ENCODE measurements at places on chromosomes 7 and 10.

DNA sequence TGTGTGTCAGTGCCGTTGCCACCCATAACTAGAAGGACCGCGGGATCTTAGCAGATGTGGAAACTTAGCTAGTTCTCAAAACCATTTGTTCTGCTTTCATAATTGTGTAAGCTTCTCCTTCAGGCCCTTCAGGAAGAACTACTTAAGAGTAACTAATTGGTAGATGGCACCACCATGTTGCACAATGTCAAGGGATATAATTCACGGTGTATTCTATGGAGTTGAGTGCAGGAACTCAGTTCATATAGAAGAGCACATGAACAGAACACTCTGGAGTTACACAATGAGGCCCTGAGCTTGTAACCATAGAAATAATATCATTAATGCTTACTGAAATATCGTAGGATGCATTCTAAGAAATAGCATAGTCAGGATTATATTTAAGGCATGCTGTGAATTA, 126.5 kb upstream of the GAD2 start:
- DNase-seq: no peak
- no peaks in the 10 kb centered on the region for H3K36me3 ChIP-seq
- H3K27ac ChIP-seq: no peak overlapping the region
- no peak overlapping the region for H3K4me3 ChIP-seq
- H3K27me3 ChIP-seq: peaks cover 10% of the 10 kb centered on the region
- no peaks in the 10 kb centered on the region for H3K4me1 ChIP-seq

GRCh38 chr7:20172736-20173334, 44.3 kb downstream of the MACC1 start:
- DNase-seq: no peak
- no peak overlapping the region for H3K4me3 ChIP-seq
- H3K27ac ChIP-seq: no peak overlapping the region

DNA sequence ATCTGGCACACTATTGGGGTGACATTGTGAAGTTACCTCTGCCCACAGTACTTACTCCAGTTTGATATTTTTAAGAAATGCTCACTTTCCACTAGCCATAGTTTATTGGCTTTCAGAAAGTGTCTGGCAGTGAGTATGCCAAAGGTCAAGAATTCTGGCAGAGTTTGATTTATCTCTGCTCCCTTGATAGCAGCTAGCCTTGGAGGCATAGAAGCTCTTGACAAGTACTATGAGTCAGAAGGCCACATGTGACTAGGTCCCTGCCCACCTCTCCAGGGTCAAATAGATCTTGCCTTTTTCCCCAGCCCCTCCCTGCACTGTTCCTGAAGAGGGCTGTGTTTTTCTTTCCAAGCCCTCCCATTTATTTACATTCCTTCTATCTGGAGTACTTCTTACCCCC, 202.2 kb downstream of the AUTS2 start:
- H3K27ac ChIP-seq: no peak overlapping the region
- no peak overlapping the region for H3K4me3 ChIP-seq
- no peaks in the 10 kb centered on the region for H3K36me3 ChIP-seq

- no peaks in the 10 kb centered on the region for H3K36me3 ChIP-seq
- no peaks in the 10 kb centered on the region for H3K27me3 ChIP-seq
- H3K4me3 ChIP-seq: no peak overlapping the region
- H3K4me1 ChIP-seq: peaks cover 33% of the 10 kb centered on the region
Observed at GRCh38 chr10:84179059-84179710, 5.6 kb downstream of the GPR15LG start.

GRCh38 chr10:72525689-72526088, 100.2 kb downstream of the MICU1 start:
- H3K4me1 ChIP-seq: no peaks in the 10 kb centered on the region
- no peak overlapping the region for H3K27ac ChIP-seq
- H3K4me3 ChIP-seq: no peak overlapping the region
- no peaks in the 10 kb centered on the region for H3K27me3 ChIP-seq
- DNase-seq: no peak

- DNase-seq: no peak
- H3K4me1 ChIP-seq: no peaks in the 10 kb centered on the region
Observed at GRCh38 chr7:17098515-17098914, 199.9 kb upstream of the AHR start.

DNA sequence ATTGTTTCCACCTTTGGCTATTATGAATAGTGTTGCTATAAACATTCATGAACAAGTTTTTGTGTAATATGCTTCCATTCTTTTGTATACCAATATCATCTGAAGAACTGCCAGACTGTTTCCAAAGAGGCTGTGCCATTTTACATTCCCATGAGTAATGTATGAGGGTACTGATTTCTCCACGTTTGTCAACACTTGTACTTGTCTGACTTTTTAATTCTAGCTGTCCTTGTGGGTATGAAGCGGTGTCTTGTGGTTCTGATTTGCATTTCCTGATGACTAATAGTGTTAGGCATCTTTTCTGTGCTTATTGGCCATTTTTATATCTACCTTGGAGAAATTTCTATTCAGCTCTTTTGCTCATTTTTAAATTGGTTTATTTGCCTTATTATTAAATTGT, 52.8 kb downstream of the LSMEM1 start:
- no peak overlapping the region for H3K4me3 ChIP-seq
- no peak overlapping the region for H3K27ac ChIP-seq
- no peaks in the 10 kb centered on the region for H3K4me1 ChIP-seq
- H3K36me3 ChIP-seq: no peaks in the 10 kb centered on the region

- H3K36me3 ChIP-seq: no peaks in the 10 kb centered on the region
- no peak overlapping the region for H3K4me3 ChIP-seq
- DNase-seq: no peak
- H3K27ac ChIP-seq: no peak overlapping the region
- H3K27me3 ChIP-seq: no peaks in the 10 kb centered on the region
Observed at GRCh38 chr7:144428431-144428830, 24.9 kb upstream of the NOBOX start.

- H3K4me3 ChIP-seq: no peak overlapping the region
- no peaks in the 10 kb centered on the region for H3K27me3 ChIP-seq
- no peaks in the 10 kb centered on the region for H3K36me3 ChIP-seq
- H3K27ac ChIP-seq: no peak overlapping the region
Observed at GRCh38 chr10:109386921-109387320, 536.4 kb downstream of the XPNPEP1 start.

DNA sequence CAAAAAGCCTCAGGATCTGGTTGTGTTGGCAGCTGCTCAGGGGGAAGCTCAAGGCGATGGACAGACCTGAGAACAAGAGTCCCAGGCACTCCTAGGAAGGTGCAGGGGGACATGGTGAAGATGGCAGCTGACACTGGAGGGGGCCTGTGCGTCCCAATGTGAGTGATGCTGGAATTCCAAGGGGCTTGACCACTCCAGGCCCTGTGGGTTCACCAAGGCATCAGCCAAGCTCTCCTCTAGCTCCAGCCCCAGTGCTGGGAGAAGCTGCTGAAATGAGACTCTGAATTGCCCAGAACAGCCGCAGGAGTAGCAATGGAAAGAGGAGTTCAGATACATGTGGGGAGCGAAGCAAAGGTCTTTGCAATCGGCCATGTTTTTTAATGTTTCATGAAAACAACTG, 16.0 kb downstream of the UPP1 start:
- no peak overlapping the region for H3K27ac ChIP-seq
- H3K4me1 ChIP-seq: peaks cover 24% of the 10 kb centered on the region
- H3K4me3 ChIP-seq: no peak overlapping the region

DNA sequence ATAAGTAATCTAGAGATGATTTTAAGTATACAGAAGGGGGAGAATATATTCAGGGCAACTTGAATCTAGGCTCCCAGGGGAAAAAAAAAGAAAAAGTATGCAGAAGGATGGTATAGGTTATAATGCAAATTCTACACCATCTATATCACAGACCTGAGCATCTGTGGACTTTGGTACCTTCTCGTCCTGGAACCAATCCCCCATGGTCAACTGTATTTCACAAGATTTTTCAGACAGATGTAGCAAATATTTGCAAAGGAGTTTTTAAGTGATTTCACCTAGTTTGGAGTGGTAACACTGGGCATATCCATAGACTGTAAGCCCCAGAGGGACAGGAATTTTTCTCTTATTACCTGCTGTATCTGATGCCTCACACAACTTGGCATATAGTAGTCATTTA, 58.8 kb downstream of the NOC3L start:
- H3K27ac ChIP-seq: no peak overlapping the region
- no peak overlapping the region for H3K4me3 ChIP-seq
- H3K4me1 ChIP-seq: peaks cover 8% of the 10 kb centered on the region
- DNase-seq: no peak
- H3K27me3 ChIP-seq: peaks cover 14% of the 10 kb centered on the region

- no peaks in the 10 kb centered on the region for H3K36me3 ChIP-seq
- DNase-seq: no peak
- no peak overlapping the region for H3K27ac ChIP-seq
- no peaks in the 10 kb centered on the region for H3K4me1 ChIP-seq
- H3K27me3 ChIP-seq: no peaks in the 10 kb centered on the region
Observed at GRCh38 chr10:129774736-129775401, 189.2 kb downstream of the EBF3 start.

DNA sequence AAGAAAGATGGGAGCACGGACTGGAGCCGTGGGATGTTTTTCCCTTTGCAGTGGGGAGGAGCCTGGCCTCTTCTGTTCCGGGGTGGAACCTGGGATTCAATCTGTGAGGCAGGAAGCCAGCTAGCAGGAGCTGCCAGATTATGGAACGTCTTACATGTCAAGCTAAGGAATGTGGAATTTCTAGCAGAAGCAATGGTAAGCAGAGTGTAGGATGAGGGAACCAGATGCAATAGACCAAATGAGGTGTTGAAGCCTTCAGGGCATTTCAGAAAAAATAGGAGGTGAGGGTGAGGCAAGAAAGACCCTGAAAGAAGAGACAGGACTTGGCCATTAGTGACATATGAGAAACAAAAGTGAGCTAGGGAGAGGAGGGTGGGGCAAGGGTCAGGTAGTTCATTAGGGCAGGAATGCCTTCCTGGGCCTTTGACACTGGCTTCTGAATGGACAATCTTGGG, 105.5 kb downstream of the CHN2 start:
- H3K4me3 ChIP-seq: no peak overlapping the region
- no peaks in the 10 kb centered on the region for H3K27me3 ChIP-seq
- no peaks in the 10 kb centered on the region for H3K36me3 ChIP-seq
- no peaks in the 10 kb centered on the region for H3K4me1 ChIP-seq
- DNase-seq: no peak

DNA sequence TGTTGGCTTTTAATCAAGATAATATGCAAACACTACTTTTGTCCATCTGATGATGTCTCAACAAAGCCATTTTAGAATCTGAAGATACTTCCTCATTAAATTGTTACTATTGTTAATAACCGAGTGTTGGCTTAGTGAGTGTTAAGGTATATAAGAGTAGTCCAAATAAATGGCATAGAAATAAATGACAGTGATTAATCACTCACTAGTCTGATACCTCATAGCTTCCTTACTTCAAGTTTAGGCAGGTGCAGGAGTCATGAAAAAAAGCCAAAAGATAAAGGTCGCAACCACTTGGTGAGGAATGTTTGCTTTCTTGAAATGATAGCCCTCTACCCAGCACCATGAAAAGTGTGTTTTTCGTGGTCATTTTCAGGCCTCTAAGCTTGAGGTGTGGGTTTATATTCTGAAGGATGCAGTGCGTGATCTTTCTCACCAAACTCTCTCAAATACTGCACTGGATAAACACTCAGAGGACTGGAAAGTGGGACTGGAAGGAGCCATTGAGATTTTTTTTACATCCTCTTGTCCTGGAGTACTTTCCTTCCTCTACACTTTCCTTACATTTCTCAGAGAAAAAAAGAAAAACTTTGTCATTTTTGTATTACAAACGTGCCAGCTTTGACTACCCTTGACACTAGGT, 138.1 kb downstream of the KIAA1217 start:
- H3K36me3 ChIP-seq: no peaks in the 10 kb centered on the region
- no peak overlapping the region for H3K4me3 ChIP-seq
- H3K4me1 ChIP-seq: no peaks in the 10 kb centered on the region
- no peak overlapping the region for H3K27ac ChIP-seq

GRCh38 chr7:33421429-33421828, 292.1 kb downstream of the BBS9 start:
- no peak for DNase-seq
- H3K4me3 ChIP-seq: no peak overlapping the region
- no peaks in the 10 kb centered on the region for H3K4me1 ChIP-seq
- H3K27me3 ChIP-seq: no peaks in the 10 kb centered on the region

DNA sequence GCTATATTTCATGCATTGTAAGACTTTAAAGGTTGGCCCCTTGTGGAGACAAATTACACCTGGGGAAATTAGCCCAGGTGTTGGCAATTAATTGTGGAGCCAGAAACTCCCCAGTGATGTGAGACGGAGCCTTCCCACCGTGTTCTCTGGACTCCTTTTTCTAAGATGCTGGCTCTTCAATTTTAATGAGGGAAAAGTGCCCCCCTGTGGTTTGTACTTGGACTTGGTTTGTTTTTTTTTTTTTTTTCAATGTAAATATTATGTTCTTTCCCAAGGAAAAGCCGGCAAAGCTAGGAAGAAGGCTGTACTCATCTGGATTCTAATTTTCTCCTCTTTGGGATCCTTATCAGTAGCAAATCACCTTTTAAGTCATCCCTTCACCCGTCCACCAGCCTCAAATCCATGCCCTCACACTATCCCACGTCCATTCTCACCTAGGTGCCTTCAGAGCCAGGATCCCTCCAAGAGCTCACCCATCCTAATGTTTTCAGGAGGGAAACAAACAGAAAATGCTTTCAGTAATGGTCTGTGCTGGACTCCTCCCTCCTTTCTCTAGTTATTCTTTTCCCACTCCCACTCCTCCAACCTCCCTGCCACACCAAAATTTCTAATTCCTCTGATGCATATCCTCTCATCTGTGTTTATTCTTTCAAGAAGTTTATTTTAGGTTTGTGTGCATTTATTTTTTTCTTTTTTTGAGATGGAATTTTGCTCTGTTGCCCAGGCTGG, 20.4 kb upstream of the ST8SIA6 start:
- no peak for DNase-seq
- no peak overlapping the region for H3K4me3 ChIP-seq
- no peaks in the 10 kb centered on the region for H3K4me1 ChIP-seq
- H3K27ac ChIP-seq: no peak overlapping the region
- no peaks in the 10 kb centered on the region for H3K36me3 ChIP-seq

- peak overlapping the region; percentile 100 for H3K4me3 ChIP-seq
- peak overlapping the region; percentile 95 for H3K27ac ChIP-seq
- H3K36me3 ChIP-seq: peaks cover 68% of the 10 kb centered on the region
- H3K4me1 ChIP-seq: peaks cover 67% of the 10 kb centered on the region
- no peak for DNase-seq
Observed at GRCh38 chr7:142797391-142798377, 26.9 kb downstream of the PRSS2 start.

DNA sequence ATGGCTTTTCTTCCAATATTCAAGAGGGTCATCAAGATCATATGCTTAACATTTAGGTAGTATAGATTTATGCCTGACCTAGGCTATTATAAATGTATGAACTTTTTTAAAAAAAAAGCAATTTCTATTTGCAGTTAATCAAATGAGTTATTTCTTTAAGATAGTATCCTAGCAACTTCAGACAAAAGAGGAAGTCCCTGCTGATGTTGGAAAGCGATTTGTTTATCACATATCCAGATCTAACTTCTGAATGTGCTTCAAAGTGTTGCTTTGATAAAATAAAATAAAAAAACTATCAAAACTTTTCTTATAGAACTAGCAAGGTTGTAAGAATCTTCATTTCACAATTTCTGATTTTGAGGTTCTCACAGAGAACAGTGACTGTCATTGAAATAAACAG, 401.9 kb upstream of the PHF14 start:
- H3K4me3 ChIP-seq: no peak overlapping the region
- no peaks in the 10 kb centered on the region for H3K27me3 ChIP-seq
- no peaks in the 10 kb centered on the region for H3K36me3 ChIP-seq
- no peak overlapping the region for H3K27ac ChIP-seq
- no peak for DNase-seq

- H3K27ac ChIP-seq: no peak overlapping the region
- H3K4me3 ChIP-seq: no peak overlapping the region
- DNase-seq: no peak
- H3K27me3 ChIP-seq: peaks cover 12% of the 10 kb centered on the region
- no peaks in the 10 kb centered on the region for H3K4me1 ChIP-seq
Observed at GRCh38 chr10:100693821-100694220, 51.6 kb upstream of the PAX2 start.

GRCh38 chr10:32906595-32906994, 51.4 kb downstream of the ITGB1 start:
- no peak for DNase-seq
- H3K36me3 ChIP-seq: peaks cover 87% of the 10 kb centered on the region
- no peak overlapping the region for H3K27ac ChIP-seq
- H3K4me1 ChIP-seq: no peaks in the 10 kb centered on the region
